ENCODE measurements at places on chromosomes 1 and 21.

DNA sequence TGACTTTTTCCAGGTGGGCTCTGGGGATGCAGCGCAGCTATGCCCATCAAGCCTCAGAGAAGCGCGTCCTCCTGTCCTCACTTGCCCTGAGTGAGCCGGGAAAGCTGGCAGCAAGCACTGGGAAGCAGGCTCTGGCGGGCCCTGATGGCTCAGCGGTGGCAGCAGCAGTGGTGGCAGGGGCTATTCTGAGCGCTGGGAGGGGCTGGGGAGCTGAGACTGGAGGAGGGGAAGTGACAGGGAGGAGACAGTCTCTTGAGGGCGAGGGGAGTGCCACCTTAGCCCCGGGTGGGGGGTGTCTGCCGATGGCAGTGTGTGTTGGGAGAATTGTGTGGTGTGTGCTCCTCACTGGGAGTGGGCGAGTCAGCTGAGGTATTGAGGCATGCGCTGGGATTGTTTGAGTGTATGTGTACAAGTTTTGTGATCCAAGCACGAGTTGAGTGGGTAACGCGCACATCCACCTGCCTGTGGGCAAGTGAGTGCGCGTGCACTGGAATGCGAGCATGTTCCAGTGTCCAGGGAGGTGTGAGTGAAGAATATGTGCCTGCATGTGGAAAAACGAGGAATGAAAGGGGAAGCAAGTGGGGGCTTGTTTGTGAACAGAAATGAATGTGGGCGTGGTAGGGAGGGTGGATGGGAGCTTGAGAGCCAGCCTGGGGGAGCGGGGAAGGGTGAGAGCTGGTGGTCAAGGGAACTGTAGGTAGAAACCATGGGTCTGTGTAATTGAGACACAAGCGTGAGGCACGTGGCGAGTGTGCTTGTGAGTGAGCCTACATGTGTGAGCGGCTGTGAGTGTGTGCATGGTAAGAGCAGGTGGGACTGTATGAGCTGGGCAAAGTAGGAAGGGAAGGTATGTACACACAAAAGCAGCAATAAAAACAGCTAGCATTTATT is 2.9 kb upstream of the FOXO6 start:
- DNase-seq: no peak

- no peak for DNase-seq
These were observed 11.2 kb downstream of the AGO1 start for GRCh38 chr1:35894183-35894582.

DNA sequence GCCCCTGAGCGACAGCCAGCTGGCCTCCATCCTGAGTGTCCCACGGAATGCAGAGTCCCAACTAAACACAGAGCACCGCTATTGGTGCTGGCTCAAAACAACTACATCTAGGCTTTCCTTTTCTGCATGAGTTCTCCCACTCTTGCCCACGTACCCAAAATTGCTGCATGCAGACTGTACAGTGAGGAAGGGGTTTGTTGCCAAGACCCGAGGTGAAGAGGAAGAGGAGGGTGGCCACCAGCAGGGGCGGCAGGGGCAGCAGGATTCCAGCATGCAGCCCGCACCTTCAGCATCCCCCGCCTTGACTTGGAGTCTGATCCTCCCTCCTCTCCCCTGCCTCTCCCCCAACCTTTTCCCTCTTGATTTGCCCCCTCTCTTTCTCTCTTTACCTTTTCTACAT is 8.0 kb downstream of the S100A9 start:
- DNase-seq: no peak

- DNase-seq: no peak
These were observed 452.1 kb downstream of the TTLL7 start for GRCh38 chr1:83546874-83547273.

GRCh38 chr21:39346206-39346605 is 2.7 kb downstream of the HMGN1 start:
- no peak for DNase-seq

- no peak for DNase-seq
These were observed 25.0 kb downstream of the MCOLN2 start for GRCh38 chr1:84971957-84972356.

DNA sequence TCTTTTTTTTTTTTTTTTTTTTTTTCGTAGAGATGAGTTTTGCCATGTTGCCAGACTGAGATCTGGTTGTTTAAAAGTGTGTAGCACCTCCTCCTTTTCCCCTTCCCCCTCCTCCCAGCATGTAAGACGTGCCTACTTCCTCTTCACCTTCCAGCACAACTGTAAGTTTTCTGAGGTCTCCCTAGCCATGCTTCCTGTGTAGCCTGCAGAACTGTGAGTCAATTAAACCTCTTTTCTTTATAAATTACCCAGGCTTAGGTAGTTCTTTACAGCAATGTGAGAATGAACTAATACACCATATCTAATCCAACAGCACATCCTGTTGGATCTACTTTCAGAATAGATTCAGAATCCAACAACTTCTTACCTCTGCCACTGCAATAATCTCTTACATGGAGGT is 111.1 kb downstream of the CLIC6 start:
- DNase-seq: no peak
